ENCODE measurements at places on chromosomes 3 and 15.

GRCh38 chr3:193507566-193507965 lies 47.1 kb downstream of the ATP13A4 start:
- no peak for DNase-seq

- DNase-seq = no peak
These were observed 14.4 kb upstream of the GOLGA8J start for GRCh38 chr15:30068326-30068725.

DNA sequence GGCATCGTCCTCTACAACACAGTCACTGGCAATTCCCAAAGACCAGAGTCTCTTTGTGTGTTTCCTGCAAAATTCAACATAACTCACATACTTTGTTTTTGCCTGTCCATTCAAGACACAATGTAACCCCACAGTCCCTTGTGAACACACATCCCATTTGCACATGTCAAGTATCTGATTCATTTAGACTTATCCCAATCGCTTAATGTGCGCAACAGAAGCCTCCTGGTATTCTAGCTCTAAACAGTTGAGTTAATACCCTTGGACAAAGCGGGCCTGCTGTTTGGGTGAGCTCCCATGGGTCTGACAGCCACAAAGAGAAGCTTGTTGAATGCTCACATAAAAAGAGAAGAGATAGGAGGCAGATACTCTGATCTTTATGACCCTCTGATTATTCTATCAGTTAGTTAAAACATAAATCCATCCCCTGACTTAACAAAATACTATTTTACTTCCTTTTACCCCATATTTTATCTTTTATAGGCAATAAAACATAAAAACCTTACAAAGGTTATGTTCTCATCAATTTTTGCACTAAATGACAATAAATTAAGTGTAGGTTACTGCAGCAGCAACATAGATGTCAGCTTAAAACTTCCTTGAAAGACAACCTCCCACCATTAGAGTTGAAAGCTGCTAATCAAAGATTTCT lies 79.4 kb downstream of the ANXA2 start:
- no peak for DNase-seq

DNA sequence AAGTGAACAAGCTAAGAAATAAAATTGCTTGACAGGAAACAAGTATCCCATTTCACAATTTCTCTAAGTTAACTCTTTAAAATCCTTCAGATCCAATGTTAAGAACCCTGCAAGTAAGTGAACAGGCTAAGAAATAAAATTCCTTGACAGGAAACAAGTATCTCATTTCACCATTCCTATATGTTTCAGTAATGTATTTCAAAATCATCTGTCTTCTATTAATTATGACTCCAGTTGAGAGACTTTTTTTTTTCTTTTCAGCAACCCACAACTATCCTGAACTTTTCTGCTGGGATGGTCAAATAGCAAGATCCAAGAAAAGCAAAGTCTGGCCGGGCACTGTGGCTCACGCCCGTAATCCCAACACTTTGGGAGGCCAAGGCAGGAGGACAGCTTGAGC lies 2.4 kb upstream of the SLC12A6 start:
- DNase-seq = no peak

DNA sequence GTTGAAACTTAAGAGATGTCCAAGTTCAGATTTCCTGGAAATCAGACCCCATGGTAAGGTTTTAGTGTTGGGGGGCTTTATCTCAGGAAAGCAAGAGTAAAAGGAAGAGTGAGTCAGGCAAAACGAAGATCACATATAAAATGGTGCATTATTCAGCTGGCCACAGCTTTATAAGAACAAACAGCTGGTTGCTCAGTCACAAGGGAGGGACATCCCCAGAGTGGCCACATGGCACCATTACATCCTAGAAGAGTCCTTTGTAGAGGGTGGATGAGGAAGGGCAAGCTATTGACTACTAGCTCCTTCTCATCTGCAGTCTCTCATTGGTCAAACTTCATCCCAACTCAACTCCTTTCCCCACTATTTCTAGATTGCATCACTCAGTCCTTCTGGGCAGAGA lies 68.3 kb upstream of the COL8A1 start:
- DNase-seq = no peak

- peak; percentile 67 for DNase-seq
These were observed 1.4 kb downstream of the MBNL1 start for GRCh38 chr3:152269831-152270734.
